GM23248 (cell line): ENCODE measurements at places on chromosomes 5 and 9. TPM values are rescaled to one million over a fixed set of nuclear protein-coding genes. Genes with fewer than 3 reads are reported as not detected.
A peak's percentile ranks its signal among the peaks of the same experiment; 100 is the strongest.

The PURA gene
- 24.2 and 30.6 TPM in 2 replicates for total RNA-seq

DNA sequence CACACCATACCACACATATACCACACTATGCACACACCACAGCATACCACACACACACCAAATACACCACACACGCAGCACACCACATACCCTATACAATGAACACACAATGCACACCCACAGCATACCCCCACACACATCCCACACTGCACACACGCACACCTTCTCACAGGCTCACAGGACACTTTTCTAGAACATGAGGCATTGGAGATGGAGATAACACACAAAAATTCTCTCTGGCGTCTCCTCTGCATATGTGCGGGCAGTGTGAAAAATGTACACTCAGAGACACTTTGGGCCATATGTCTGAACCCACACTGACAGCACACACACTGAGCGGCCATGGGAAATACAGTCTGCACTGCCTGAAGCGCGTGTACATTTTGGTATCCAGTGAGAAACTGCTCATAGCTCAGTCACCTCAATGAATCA, 278.1 kb downstream of the GADD45G start:
- no peak for DNase-seq

- DNase-seq = peak; percentile 90
Measured at GRCh38 chr5:175922192-175922885, 45.8 kb downstream of the THOC3 start.

DNA sequence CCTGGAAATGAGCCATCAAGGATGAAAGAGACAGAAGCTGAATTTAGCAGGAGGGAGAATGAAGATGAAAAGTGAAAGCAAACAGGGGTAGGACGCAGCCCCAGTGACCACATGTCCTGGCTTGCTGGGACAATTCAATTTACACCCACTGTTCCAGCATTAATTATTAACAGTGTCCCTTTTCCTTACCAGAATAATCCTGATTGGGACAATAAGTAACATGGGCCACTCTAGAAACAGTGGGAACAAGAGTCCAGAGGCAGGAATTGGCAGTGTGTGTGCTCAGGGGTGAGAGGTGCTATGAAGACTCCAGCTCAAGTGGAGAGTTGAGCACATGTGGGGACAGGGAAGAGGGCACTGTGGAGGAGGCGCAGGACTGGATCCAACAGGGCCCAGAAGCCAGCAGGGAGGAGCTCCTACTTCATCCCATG, 147.1 kb downstream of the C5orf15 start:
- no peak for DNase-seq

DNA sequence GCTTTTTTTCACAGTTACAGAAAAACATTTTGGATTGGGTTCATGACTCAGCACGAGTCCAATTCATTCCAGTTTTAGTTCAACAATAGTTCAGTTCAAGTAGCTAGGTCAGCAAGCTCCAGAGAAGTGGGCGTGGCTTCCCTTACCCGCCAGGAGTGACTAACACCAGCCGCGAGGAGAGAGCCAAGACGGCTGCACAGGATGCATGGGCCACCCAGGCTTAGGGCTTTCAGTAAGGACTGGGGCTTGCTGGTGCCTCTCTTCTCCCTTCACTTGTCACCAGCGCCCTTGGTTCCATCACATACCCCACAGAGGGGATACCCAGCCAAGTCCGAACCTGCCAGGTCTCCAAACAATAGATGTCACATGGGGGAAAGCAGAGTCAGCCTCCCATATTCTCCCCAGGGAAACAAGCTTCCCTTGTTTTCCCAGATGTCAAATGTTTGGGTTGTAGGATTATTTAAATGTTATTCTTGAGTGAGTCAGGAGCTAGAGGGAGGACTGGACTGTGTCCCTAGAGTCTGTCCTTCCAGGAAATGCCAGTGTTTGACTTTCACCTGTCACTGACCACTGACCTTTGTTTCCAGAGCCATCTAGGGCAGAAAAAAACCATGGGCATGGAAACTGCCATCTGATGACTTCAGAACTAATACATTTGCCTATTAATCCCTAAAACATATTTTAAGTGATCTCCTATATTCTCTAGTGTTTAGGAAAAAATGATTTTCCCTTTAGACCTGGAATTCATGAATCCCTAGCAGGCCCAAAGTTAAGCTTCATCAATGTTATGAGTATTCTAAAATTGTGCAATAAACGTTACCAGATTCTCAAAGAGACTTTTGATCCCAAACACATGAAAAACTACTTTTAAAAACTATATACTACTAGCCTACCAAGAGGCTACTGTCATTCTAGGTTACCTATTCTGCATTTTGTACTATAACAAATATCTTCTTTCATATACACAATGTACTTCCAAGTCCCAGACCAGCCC, 51.9 kb downstream of the NIPAL4 start:
- DNase-seq = peak; percentile 99
